ENCODE measurements at places on chromosomes 7 and 10. TPM values are rescaled to one million over a fixed set of nuclear protein-coding genes. Genes with fewer than 3 reads are reported as not detected.

The ELAPOR2 gene
- polyA plus RNA-seq: 6.5 TPM

The VAX1 gene
- polyA plus RNA-seq: not detected

The MUC12 gene
- 0.45 TPM for polyA plus RNA-seq

The CDHR1 gene
- polyA plus RNA-seq: not detected

The SLC29A4 gene
- polyA plus RNA-seq: 0.82 TPM

The GPER1 gene
- not detected for polyA plus RNA-seq

All from CD4-positive, alpha-beta memory T cell (primary cell).